ENCODE measurements at places on chromosomes 7 and 10.

DNA sequence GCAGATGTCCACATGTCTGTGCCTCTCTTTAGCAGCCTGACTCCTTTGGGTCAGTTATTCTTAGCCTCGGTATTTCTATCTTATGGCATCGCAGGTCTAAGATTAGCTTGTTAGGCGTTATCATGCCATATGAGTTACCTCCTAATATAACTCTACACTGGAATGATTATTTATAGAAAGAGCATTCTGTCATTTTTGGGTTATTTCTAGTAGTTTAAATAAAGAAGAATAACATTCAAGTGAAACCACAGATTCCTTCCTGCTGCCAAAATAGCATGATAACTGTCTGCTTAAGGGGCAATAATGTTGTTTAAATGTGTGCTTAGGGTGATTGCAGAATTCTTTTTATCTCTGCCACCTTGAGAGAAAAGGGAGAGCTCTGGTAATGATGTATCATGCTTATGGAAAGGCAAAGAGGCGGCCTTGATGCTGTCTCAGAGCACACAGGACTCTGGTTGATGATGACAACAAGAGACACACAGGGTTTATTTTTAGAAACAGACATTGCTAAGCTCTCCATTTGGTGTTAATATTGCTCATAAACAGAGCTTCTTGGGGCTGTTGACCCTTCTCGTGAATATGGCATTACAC, 10.4 kb downstream of the HDAC9 start:
- DNase-seq, result no peak

DNA sequence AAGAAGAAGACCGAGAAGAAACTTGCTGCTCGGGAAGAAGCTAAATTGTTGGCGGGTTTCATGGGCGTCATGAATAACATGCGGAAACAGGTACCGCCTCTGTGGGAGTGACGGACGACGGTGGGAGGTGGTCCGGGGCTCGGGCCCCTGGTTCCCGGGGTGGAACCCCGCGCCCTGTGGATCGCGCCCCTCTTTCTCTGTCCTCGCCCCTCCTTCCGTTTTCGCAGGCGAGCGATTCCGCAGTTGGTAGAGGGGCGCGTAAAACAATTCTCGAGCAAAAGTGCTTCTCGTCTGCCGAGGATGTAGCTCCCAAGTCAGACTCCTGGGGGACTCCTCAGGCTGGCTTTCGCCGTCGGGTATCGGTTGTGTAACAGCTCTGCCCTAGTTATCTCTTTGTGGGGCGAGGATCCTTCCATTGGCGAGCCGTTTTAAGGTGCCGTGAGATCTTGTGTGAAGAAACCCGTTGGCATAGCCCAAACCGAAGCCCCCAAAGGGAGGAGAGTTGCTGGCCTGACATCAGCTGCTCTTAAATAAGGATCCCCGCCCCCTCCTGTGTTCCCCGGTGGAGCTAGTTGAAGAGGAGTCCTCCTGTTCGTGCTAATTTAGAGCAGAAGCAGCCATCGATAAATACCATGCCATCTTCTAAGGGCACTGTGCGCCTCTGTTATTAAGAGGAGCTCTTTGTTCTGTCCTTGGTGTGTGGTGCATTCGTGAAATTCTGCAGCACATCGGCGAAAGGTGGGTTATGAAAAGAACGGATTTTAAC, 655 bp downstream of the KLHL7 start:
- peak; percentile 70 for DNase-seq

- DNase-seq, result no peak
Measured at GRCh38 chr7:139774376-139774775, 3.4 kb downstream of the HIPK2 start.

DNA sequence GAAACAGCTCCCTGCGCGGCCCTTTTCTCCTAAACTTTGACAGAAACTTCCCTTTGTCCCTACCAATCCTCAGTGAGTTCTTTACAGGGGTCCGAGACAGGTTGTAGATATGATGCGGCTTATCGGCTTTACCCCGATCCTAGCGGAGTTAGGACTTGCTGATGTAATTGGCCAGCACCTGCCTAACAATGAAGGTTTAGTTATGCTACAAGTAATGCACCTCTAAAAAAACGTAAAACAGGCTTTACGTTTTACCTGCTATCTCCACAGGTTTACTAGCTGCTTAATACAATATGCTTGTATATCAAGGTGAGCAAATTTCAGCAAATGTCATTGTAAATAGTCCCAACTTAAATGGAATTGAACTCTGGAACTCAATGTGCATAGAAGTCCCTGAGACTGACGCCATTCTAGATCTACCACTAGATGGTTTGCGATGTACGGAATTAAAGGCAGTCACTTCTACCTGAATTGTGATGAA, 697 bp upstream of the SNX13 start:
- DNase-seq, result no peak

DNA sequence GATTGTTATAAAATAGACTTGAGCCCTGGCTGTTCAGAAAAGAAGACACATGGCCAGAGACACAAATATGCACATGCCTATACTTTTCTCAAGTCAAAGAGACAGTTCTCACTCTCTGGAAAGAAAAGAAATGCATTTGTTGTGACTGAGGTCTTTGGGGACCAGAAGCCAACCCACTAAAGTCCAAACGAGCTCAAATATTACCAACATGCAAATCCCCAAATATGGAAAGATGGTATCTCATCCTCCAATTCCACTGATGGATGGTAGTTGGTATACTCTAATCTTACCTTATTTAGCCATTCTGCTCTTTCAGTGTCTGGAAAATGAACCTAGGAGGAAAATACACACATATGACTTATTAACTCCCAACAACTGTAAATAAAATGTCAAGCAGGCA, 30.6 kb downstream of the ESYT2 start:
- DNase-seq, result no peak

DNA sequence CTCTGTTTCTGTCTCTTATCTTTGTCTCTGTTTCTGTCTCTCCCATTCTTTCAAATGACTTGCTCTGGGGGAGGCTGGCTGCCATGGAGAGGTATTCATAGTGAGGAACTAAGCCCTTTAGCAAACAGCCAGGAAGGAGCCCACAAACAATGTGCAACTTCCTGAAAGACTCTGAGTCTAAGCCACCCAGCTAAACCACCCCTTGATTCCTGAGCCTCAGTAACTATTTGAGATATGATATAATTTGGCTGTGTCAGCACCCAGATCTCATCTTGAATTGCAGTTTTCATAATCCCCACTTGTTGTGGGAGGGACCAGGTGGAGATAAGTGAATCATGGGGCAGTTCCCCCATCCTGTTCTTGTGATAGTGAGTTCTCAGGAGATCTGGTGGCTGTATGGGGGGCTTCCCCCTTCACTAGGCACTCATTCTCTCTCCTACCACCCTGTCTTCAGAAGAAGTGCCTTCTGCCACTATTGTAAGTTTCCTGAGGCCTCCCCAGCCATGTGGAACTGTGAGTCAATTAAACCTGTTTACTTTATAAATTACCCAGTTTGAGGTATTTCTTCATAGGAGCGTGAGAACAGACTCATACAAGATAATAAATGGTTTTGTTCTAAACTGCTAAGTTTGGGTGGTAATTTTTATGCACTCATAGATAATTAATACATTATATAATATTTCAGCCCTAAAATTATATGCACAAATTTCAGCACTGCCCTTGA, 121.2 kb upstream of the FOXP2 start:
- no peak for DNase-seq

- DNase-seq, result peak; percentile 9
Measured at GRCh38 chr10:60099998-60100747, 193.8 kb upstream of the CCDC6 start.

DNA sequence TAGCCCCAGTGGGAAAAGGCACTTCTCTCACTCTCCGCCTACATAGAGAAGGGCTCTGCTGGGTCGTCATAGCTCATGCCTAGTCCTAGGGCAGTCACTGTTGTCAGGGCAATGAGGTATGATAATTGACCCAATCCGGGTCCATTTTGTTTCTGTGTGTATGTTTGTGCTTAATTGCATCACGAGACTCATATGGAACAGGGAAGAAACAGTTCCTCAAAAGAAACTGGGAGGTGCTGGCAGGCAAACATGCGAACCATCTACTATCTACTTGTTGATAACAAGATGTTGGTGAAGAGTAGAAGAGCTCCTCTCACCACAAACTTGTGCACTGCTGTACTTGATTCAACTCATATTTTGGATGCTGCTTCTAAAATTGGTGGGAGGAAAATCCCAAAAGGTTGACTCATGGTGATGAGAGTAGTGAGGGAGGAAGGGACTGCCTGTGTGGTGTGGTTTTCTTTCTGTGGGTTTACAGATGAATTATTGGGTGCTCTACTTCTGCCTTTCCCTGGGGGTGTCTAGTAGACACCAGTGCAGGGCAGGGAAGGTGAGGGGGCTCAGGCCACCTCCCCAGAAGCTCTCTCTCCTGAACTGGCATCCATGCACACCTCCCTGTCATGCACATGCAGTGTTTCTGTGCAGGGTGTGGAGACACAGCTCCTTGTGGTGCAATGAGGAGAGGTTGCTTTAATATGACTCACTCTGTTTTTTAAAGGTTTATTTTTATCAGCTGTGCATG, 29.4 kb downstream of the LSMEM1 start:
- peak; percentile 19 for DNase-seq

- peak; percentile 7 for DNase-seq
Measured at GRCh38 chr7:93092757-93093370, 24.9 kb downstream of the SAMD9 start.

DNA sequence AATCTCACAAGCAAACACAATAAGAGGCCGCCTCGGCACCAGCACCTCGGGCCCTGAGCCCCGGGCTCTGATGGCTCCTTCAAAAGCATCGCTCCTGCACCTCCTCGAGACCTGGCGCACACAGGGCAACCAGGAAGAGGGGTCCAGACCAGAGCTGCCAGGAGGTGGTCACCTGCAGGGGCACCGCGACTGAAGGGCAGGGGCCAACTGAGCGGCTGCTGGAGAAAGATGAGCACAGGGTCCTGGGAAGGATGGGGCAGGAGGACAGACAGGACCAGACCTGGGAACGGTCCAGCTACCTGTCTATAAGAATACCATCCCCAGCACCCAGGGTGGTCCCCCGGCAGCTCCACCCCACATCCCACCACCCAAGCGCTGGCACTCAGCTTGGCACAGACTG, 20.8 kb downstream of the MAD1L1 start:
- DNase-seq, result no peak

DNA sequence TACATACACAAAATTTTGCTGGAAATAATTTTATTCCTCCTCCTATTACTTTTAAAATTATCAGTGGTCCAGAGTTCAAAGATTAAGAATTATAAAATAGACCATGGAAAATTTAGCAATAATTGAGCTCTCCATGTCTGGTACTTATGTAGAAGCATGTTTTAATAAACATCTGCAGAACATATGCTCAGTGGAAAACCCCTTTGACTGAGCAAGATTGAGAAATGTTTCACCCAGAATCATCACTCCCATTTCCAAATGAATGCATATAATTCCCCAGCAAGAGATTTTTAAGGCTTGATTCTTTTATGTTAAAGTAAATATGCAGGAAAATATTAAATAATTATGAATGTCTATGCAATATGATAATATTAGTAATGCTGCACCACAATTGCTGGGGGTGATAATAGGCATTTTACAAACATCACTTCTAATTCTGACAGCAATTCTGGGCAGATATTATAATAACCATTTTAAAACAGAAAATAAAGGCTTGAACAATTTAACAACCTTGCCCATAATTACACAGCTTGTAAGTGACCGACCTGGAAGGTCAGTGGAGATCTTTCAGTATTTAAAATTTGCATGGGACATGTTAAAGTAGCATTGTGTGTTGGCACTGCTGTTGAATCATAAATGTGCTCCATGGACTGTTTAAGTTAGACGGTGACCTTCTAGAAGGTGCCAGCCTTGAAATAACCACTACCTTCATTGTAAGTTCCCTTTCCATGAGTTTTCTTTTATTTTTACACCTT, 45.6 kb upstream of the TES start:
- DNase-seq, result no peak

DNA sequence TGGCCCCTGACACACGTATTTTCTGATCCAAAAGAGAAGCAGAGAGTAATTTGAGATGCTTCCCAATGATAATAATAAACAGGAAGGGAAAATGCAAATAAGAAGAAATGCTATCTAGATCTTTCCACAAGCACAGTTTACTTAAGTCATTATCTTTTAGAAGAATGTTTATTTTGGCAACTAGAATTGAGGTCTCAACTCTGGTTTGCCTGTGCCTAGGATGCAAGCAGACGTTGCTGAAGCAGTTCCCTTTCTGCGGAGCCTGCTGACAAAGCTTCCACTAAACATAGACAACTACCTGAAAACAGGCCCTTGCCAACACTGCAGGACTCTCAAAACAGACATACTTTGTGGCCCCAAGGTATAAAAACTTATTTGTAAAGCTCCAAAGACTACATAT, 315.8 kb upstream of the POM121L12 start:
- no peak for DNase-seq

GRCh38 chr7:99392659-99393354, 15.6 kb downstream of the PDAP1 start:
- DNase-seq, result peak; percentile 91

DNA sequence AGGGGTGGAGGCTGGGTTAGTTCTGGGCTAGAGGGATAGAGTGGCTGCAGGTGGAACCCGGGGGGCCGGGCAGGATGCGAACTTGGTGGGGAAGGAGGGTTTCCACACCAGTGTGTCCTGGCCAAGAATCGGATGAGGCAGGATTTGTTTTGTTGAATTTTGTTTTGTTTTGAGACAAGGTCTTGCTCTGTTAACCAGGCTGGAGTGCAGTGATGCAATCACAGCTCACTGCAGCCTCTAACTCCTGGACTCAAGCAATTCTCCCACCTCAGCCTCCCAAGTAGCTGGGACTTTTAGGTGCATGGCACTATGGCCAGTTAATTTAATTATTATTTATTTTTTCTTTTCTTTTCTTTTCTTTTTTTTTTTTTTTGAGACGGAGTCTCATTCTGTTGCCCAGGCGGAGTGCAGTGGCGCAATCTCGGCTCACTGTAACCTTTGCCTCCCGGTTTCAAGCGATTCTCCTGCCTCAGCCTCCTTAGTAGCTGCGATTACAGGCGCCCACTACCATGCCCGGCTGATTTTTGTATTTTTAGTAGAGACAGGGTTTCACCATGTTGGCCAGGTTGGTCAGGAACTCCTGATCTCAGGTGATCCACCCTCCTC, 13.0 kb upstream of the PPP1R35 start:
- no peak for DNase-seq

- DNase-seq, result no peak
Measured at GRCh38 chr10:3971713-3972112, 186.7 kb upstream of the KLF6 start.

GRCh38 chr10:100567826-100568225, 32.1 kb downstream of the HIF1AN start:
- DNase-seq, result no peak

DNA sequence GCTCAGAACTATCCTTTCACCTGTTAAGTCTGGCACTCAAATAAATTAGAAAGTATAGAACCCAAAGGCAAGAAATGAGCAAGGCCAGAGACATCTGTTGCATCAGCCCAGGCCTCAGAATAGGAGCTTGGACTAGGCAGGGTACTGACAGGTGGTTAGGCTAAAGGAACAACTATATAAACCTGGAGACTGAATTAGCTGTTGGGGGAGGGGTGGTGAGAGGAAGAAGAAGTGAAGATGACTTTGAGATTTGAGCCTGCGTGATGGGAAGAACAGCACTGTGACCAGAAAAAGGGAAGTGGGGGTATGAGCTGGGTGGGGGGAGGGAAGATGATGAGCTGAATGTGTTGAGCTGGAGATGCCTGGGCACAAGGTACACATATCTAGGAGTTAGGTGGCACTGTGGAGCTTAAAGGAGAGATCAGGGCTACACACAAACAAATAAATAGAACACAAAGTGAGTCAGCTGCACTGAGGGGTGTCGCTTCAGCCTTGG, 244.7 kb downstream of the PTEN start:
- no peak for DNase-seq

- DNase-seq, result no peak
Measured at GRCh38 chr7:83366629-83367028, 203.9 kb upstream of the PCLO start.

Measured in activated CD8-positive, alpha-beta T cell treated with anti-CD3 and anti-CD28 coated beads for 36 hours (primary cell).